Fibroblast of skin of left biceps (primary cell): ENCODE measurements at places on chromosomes 7 and 10.

- DNase-seq: no peak
Observed at GRCh38 chr7:132779164-132779563, 202.9 kb upstream of the PLXNA4 start.

DNA sequence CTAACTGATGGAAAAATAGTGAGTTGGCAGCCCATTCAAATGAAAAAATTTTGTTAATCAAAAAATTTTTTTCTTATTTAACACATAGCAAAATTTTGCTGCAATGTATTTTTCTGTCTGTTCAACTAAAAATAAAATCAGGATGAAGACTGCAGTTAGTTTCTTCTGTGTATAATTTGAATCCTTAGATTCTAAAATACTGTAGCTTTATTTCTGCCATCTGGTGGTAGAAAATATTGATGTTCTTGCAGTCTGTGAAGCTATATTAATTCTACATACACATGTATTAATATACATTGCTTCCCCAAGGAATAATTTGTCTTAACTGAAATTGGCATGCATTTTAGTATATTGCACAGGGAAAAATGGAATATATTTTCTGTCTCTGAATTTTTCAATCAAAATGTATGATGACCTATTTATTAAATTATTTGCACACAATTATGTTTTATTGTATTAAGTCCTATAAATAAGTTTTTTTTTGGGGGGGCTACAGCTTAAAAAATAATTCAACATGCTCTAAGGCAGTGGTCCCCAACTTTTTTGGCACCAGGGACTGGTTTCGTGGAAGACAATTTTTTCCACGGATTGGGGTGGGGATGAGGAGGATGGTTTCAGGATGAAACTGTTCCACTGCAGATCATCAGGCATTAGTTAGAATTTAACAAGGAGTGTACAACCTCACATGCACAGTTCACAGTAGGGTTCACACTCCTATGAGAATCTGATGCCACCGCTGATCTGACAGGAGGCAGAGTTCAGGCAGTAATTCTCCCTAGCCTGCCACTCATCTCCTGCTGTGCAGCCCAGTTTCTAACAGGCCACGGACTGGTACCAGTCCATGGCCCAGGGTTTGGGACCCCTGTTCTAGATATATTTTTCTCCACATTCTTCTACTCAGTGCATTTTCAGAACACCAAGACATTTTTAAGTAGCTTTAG is 119.4 kb downstream of the GNAT3 start:
- no peak for DNase-seq

DNA sequence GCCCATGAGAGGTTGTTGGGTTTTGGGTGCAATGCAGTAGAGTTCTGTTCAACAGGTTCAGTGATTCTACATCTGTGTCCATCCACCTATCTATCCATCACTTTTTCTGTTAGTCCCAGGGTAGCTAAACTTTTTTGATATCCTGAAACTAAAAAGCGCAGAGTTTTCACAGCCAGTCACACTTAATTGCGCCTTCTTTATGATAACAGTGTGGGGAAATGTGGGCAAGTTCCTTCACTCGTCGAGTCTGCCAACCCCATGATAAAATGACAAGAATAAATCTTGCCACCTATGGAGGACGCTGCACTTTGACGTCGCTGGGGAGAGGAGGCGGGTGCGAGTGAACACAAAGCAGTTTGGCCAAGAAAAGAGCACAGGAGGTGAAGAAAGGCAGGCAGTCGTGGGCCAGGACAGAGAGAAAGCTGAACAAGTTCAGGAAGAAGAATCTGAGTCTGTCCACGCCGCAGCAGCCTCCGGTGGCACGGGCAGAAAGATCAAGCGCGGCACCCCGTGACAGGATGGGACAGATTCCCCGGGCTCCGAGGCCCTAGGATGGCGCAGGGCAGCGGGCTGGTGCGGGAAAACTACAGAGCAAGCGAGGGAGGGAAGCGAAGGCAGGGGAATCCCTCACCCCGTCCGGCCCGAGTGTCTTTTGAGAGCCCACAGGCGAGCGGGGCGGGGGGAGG is 9.2 kb downstream of the SP8 start:
- no peak for DNase-seq

DNA sequence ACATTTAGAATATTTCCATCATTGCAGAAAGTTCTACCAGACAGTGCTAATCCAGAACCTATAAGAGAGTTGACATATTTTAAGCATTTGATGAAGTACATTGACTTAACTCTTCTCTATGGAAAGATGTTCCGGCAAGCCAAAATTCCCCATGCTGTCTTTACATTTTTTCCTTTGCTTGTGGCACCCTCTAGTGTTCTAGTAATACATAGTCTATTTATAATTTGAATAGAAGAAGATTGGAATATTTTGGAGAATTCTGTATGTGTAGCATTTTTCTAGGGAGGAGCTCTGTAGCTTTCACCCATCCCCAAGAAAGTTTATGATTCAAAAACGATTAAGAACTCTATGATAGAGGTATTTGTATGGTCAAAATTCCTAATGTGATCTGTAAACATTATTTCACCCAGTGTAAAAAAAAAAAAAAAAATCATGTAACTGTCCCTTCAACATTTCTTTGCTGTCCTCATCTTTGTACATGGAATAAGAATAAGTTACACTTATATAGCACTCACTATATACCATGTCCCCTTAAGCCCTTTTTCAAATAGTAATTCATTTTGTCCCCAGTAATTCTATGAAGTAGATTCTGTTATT is 33.2 kb downstream of the NRF1 start:
- peak; percentile 29 for DNase-seq

- no peak for DNase-seq
Observed at GRCh38 chr7:140640727-140641523, at the start of gene DENND2A. TSS of gene DENND2A (minus strand) at chr7:140640813. CDS start at chr7:140602397, 38,416 bp downstream.

DNA sequence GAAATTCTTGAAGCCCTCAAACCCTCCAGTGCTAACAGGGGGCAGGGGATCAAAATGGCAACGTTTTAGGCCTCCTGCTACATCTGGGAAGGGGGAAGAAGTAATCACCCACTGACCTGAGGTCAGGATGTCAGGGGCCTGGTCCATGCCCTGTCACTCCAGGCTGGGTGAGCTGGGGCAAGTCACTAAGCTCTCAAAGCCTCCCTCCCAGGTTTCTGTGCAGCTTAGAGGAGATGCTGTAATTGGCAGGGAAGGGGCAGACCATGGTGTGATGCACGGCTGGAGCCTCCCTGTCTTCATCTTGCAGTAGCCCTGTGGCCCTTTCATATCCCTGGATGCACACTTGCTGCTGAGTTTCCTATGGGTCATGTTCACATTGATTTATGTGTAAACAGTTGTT is 27.2 kb downstream of the LEP start:
- DNase-seq: no peak

DNA sequence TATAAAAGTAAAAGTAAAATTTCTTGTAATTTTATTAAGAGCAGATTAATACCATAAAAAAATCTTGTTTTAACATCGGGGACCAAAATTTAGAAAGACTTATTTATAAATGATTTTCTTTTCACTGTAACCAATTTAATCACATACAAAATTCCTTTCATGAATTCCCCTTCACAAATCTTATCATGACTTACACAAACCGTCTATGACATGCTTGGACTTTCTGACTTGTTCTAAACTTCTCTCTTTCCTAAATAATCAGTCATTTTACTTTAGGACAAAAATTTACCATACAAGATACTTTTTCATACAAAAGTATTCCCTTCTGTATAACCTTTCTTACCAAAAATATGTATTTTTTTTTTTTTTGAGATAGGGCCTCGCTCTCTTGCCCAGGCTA is 9.3 kb downstream of the CROT start:
- DNase-seq: no peak

DNA sequence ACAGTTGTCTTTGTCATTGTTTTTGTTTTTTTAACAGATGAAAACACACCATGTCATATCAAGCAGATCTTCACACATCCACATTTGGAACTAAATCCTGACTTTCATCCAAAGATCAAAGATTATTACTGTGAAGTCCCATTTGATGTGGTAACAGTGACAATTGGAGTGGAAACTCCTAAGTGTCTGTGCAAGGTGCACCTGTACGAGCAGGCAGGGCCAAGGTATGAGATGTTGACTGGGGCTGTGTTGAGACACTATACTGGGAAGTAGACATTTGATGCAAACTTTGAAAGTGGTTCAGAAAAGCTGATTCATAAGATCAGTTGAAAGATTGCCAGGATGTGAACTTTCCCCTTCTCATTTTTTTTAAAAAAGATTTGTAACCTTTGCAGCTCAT is 152.3 kb downstream of the CPED1 start:
- DNase-seq: no peak

GRCh38 chr10:79995979-79996634 is 47.2 kb upstream of the SFTPD start:
- DNase-seq: no peak

GRCh38 chr7:159143780-159144757 is 598 bp downstream of the VIPR2 start:
- DNase-seq: no peak

GRCh38 chr7:104299323-104299722 is 29.1 kb upstream of the LHFPL3 start:
- DNase-seq: no peak

- no peak for DNase-seq
Observed at GRCh38 chr7:27946351-27946750, 206.4 kb downstream of the TAX1BP1 start.

- no peak for DNase-seq
Observed at GRCh38 chr7:137992104-137992549, 9.8 kb downstream of the CREB3L2 start.

DNA sequence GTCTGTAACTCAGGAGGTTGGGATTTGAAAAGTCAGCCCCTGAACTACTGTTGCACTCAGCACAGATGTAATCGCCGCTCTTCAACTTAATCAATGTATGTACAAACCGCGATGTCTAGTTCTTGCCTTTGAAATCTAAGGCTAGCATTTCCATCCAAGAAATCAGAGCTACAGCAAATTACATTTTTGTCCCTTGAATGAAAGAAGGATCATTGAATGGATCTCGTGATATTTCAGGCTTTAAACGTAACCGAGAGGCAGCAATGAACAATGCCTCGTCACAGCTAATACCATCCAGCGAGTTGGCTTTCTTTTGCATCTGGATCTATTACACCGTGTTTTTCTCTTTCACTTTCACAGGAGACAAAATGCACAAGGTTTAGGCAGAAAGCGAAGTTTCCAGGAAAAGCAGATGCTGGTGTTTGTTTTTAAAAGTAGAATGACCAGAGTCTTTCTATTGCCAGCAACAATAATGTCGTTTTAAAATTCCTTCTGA is 5.5 kb downstream of the SKIDA1 start:
- no peak for DNase-seq

- DNase-seq: no peak
Observed at GRCh38 chr7:93920496-93921182, 896 bp upstream of the GNG11 start.

DNA sequence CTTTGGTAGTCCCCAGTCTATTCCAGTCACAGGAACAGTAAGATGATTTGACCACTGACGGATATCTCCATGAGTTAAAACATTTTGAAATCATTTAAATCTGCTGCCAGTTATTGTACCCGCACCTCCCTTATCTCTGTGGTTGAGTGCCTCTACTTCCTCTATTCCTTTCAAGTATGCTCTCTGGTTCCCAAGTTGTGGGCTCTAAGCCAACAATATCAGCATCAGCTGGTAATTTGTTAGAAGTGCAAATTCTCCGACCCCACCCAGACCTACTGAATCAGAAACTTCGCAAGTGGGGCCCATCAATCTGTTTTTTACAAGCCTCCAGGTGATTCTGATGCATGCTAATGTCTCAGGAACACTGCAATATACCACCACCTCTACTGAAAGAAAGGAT is 235.5 kb downstream of the CCSER2 start:
- DNase-seq: no peak

GRCh38 chr7:104814671-104815400 is 199.2 kb upstream of the KMT2E start:
- DNase-seq: no peak

DNA sequence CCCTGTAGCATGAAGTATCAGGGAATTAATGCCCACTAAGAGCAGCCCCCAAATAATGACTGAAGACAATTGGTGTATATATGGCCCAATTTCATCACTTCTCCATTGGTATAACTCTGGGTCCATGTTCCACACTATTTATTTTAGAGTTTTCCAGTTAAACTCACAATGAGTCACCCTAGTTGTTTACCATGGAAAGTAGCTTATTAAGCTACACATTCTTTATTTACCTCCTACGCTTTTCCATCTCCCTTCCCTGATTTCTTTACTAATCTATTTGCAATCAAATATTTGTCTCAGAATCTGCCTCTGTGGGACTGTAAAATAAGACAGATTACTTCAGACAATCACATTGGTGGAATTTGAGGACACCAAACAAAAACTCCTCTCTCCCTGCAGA is 655.6 kb downstream of the SORCS1 start:
- no peak for DNase-seq
